Stimulated activated CD8-positive, alpha-beta memory T cell treated with anti-CD3 and anti-CD28 coated beads, Interleukin-15, amount 100 ng/mL, for 24 hours (primary cell): ENCODE measurements at places on chromosomes 13 and 19.

DNA sequence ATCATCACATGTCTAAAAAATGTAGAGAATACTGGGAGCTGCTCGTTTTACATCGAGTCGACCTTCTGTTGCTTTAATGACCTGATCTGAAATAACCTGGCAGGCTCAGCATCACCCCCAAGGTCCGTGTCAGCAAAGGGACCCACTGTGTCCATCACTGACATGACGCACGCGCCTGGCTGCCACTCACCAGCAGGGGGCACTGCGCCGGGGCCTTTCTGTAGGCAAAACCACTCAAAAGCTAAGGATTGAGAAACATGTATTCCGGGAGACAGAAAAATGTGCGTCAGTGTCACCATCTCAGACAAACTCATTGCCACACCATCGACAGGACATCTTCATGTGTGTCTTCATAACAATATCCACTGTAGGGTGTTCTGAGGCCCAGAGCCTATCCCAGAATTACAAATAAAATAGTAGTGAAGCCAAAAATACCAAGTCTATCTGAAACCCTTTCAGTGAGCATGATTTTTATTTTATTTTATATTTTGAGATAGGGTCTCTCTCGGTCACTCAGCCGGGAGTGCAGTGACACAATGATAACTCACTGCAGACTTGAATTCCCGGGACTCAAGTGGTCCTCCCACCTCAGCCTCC, 130.3 kb upstream of the LSM14A start:
- peak; percentile 62 for DNase-seq

DNA sequence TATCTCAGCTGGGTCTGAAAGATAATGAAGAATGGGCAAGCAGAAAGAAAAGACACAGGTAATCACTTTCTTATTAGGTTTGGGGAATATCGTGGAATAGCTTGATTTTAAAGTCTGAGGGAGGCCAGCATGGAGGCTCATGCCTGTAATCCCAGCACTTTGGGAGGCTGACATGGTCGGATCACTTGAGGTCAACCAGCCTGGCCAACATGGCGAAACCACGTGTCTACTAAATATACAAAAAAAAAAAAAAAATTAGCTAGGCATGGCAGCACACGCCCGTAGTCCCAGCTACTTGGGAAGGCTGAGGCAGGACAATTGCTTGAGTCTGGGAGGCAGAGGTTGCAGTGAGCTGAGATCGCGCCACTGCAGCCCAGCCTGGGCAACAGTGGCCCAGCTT, 1.5 kb upstream of the PAFAH1B3 start:
- no peak for DNase-seq

- peak; percentile 99 for DNase-seq
These were observed at the start of the genes MBD3L1 and ZNF558 for GRCh38 chr19:8832132-8833021. Gene MBD3L1 (plus strand): TSS chr19:8832377. CDS start chr19:8842679, 10,302 bp downstream. Gene ZNF558 (minus strand): TSS chr19:8832304. CDS start chr19:8822659, 9,645 bp downstream.

GRCh38 chr13:21240586-21240985, 64.1 kb downstream of the MRPL57 start:
- DNase-seq, result no peak

DNA sequence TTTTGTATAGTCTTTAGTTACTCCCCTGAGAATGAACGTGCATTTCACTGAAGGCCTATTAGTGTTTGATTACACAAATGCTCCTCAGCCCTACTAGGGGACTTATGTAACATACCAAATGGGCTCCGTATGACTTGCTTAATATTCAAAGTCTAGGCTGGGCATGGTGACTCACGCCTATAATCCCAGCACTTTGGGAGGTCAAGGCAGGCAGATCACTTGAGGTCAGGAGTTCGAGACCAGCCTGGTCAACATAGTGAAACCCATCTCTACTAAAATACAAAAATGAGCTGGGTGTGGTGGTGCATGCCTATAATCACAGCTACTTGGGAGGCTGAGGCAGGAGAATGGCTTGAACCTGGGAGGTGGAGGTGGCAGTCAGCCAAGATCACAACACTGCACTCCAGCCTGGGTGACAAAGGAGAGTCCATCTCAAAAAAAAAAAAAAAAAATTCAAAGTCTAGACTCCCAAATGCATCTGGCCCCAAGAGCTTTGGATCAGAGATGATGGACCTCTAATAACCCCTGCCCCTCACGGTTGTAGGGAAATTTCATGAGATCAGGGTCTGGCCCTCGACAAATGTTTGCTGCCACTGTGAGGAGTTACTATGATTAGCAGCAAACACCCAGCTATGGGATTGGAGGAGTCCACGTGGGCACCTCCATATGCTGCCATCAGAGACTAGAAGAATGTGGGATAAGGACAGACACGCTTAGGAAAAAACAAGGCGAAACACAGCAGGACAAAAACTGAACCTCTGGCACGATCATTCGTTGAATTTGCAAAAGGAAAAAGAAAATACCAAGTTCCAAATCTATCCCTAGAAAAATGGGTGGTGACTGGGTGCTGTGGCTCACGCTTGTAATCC, 4.6 kb downstream of the FBXO17 start:
- no peak for DNase-seq

- no peak for DNase-seq
These were observed 51.5 kb downstream of the INSR start for GRCh38 chr19:7242601-7243258.

- no peak for DNase-seq
These were observed 12.5 kb upstream of the CFAP97D2 start for GRCh38 chr13:114166381-114167131.

- DNase-seq, result peak; percentile 95
These were observed 7.4 kb downstream of the RABAC1 start for GRCh38 chr19:41951686-41952172.

DNA sequence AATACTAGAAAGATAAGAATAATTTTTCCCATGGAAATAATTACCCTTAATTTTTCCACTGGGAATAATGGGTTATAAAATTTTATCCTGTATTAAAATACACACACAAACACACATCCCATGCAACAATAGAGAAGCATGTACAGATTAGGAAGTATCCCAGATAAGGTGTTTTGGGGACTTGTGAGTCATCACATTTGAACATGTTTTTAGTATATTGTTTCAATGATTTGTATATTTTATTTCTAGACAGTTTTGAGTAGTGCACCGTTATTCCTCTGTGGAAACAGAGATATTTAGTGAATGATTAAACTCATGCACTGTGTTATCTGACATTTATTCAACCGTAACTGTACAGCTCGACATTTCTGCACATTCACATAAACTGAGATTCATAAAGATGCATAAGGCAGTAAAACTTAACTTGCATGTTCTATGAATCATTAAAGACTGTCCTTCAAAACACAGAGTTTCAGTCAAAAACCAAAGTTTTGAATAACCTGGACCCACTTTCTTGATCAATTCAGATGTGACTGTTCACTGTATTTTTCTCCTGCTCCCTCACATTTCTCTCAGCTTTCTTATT, 30.1 kb downstream of the KLF12 start:
- no peak for DNase-seq

GRCh38 chr13:60435762-60436374, 38.8 kb downstream of the TDRD3 start:
- no peak for DNase-seq

- no peak for DNase-seq
These were observed 9.0 kb upstream of the SOX1 start for GRCh38 chr13:112057736-112058518.

GRCh38 chr13:66805657-66806056, 424.5 kb downstream of the PCDH9 start:
- no peak for DNase-seq

DNA sequence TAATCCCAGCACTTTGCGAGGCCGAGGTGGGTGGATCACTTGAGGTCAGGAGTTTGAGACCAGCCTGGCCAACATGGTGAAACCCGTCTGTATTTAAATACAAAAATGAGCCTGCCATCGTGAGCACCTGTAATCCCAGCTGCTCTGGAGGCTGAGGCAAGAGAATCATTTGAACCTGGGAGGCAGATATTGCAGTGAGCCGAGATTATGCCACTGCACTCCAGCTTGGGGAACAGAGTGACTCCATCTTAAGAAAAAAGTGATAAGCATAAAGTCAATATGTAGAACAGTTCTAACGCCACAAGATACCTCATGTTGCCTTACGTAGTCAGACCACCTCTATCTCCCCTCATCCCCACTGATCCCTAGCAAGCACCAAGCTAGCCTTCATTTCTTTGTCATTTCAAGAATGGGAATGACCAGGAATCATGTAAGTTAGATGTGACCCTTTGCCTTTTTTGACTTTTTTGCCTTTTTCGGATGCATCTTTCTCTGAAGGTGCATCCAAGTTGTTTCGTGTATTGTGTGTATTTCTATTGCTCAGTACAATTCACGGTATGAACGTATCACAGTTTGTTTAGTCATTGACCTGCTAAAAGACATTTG, 6.4 kb downstream of the RPL21 start:
- DNase-seq, result no peak

- DNase-seq, result no peak
These were observed 1.5 kb upstream of the RGCC start for GRCh38 chr13:41455725-41456419.

- no peak for DNase-seq
These were observed 2.2 kb downstream of the MADCAM1 start for GRCh38 chr19:498511-498891.

DNA sequence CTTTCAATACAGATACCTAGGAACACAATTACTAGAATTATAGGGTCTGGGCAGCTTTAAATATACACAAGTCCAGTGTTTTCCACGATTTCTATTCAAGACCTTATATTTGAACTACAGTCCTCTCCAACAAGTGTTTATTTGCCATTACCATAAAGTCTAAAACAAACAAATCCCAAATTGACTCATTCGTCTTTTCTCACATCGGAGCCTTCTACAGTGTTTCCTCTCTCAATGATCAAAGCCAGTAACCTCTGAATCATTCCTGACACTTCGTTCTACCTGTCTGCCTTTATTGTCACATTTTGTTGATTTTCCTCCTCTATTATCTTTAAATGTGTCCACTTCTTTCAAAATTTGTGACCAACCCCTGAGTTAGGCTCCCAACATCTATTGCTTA, 1356.5 kb upstream of the SLC10A2 start:
- no peak for DNase-seq
